ENCODE measurements at places on chromosomes 5 and 9.
A peak's percentile ranks its signal among the peaks of the same experiment; 100 is the strongest.

DNA sequence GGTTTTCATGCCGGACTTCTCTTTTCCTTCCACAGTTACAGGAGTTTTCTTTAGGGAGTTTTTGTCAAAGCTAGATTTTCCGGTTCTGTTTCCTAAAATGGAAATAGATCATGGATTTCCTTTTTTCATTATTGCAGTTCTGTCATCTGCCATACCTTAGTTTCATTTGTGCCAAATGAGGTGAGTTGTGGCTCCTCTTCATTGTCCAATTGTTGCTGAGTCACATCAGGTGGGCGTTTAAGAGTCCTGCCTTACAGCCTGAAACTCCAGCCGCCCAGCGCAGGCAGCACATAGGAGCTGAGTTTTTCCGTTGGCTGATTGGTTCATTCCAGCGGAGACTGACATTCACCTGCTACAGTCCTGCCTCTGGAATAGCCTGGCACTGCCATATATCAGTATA lies 14.1 kb downstream of the SLC25A25 start:
- DNase-seq: no peak

- peak; percentile 3 for DNase-seq
Observed at GRCh38 chr5:80957031-80957761, 3.0 kb upstream of the RASGRF2 start.

- no peak for DNase-seq
Observed at GRCh38 chr9:95344735-95345325, 27.3 kb upstream of the FANCC start.

DNA sequence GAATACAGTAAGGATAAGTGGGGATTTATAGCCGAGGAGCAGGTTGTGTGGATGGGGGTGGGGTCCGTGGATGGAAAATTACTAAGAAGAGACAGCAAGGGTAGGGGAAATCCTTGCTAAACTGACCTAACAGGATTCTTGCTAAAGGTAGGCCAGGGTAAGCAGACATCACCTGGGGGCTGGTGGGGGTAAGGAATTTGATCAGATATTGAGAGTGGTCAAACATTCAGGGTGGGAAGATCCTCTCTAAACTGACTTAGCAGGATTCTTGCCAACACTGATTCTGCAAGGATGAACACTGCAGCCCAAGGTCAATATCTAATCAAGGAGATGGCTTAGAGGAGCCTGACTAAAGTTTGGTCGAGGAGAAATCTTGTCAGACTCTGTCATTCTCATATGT lies 2.7 kb upstream of the PLGRKT start:
- no peak for DNase-seq

DNA sequence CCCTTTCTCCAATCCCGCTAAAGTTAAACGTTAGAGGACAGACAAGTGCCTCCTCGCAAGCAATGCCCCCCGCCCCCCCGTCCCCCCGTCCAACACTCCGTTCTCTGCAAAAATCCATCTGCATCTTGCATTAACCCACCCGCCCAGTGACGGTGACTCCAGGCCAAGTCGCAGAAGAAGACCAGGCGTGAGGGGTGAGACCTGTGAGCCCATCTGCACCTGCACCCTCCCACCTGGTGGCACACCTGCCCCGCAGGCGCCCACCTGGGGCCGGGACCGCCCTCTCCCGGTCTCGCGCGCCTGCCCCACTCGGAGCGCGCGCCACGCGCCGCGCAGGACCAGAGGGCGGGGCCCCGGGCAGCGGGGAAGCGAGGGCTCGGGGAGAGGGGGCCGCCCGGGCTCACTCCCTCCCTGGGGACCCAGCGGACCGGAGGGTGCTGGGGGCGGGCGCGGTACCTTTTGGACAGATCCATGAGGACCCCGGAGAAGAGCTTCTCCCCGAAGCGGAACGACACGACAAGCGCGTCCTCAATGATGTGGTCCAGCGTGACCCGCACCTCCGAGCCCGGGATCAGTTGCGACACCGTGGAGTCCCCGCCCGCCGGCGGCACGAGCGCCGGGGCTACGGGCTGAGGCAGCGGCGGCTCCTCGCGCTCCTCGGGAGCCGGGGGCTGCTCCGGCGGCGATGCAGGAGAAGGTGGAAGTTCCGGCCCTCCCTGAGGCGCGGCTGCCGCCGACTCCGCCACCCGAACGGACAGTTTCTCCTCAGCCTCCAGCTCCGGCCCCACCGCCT lies 705 bp downstream of the PWWP2A start:
- no peak for DNase-seq

DNA sequence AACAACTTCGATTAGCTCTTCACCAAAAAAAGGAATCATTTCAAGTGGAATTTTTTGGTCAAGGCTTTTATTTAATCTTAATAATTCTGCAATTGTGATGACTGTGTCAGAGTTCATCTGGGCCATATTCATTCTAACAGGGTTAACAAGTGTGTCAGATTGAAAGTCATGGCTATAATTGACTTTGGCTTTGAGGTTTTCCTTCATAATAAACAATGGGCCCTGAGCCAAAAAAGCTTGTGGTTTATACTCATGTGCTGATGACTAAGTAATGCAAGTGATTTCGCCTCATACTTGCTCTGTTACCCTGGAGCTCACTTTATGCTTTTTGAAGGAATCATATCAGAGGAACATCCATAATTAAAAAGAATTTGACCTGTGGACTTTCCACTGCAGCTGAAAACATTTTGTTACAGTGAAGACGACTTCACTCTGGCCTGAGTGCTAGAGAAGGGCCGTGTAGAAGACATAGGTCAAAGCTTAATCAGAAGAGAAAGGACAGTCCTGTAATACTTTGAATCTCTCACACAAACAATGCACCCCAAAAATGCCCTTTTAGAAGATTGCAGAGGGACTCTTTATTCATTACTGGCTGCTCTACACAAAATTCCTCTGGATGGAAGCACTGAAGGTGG lies 101.7 kb downstream of the GDNF start:
- no peak for DNase-seq

DNA sequence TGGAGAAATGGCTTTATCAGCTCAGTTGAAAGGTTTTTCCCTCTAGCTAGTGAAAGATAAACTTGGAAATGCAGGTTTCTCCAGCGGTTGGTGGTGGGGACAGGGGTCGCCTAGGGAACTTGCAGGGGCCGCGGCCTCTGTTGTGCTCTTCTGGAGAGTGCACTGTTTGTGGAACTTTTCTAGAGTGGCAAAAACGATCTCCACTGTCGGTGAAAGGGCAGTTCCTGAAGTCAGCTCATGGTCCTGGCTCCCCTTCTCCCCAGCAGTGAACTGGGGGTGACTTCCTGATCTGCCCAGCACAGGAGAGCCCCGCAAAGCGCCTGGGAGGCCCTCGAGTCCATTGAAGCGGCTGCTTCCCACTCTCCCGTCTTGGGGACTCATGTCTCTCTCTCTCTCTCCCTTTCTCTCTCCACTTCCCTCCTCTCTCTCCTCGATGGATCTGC lies 3.2 kb downstream of the IRX1 start:
- no peak for DNase-seq

- DNase-seq: no peak
Observed at GRCh38 chr9:78397454-78397853, 100.5 kb downstream of the PSAT1 start.

GRCh38 chr5:150541895-150542294 lies 34.0 kb downstream of the NDST1 start:
- no peak for DNase-seq

- DNase-seq: no peak
Observed at GRCh38 chr9:130713286-130713960, 19.8 kb downstream of the EXOSC2 start.

GRCh38 chr5:1002836-1003235 lies 5.8 kb upstream of the NKD2 start:
- DNase-seq: no peak

DNA sequence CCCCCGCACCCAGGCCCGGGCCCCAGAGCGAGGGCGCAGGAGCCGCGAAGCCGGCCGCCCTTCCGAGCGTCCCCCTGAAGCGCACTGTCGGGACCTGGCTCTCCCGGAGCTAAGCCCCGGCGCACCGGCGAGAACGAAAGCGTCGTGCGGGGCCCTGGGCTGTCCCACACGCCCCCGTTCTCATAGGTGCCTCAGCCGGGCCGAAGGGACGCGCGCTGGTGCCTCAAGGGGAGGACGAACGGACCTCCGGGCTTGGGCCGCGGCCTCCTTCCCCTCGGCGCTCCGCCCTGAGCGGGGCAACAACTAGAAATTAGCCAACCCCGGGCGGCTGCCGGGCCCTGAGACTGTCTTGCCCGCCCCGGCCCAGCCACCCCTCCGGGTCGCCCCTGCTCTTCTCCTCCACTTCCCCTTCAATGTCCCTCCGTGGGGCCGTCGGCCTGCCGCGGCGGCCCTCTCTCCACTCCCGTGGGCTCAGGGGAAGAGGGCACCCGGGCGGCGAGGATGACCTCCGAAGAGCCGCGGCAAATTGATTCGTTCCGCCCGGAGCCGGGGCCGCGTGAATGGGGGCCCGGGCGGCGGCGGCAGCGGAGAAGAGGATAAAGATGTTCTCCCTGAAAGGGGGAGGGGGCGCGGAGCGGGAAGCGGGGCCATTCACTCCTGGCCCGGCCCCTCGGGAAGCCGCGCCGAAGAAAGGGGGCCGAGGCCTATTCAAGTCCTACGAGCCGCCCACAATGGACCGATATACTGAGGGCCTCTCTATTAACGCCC lies 3.5 kb upstream of the PRDM12 start:
- no peak for DNase-seq

GRCh38 chr5:45437752-45438151 lies 258.4 kb downstream of the HCN1 start:
- no peak for DNase-seq

GRCh38 chr9:82106536-82106935 lies 118.0 kb downstream of the SPATA31D1 start:
- no peak for DNase-seq

GRCh38 chr9:108045851-108046250 lies 556.3 kb upstream of the KLF4 start:
- DNase-seq: no peak

- no peak for DNase-seq
Observed at GRCh38 chr5:110736753-110737152, 2.1 kb upstream of the SLC25A46 start.

- no peak for DNase-seq
Observed at GRCh38 chr9:114096041-114096511, 3.0 kb downstream of the KIF12 start.

DNA sequence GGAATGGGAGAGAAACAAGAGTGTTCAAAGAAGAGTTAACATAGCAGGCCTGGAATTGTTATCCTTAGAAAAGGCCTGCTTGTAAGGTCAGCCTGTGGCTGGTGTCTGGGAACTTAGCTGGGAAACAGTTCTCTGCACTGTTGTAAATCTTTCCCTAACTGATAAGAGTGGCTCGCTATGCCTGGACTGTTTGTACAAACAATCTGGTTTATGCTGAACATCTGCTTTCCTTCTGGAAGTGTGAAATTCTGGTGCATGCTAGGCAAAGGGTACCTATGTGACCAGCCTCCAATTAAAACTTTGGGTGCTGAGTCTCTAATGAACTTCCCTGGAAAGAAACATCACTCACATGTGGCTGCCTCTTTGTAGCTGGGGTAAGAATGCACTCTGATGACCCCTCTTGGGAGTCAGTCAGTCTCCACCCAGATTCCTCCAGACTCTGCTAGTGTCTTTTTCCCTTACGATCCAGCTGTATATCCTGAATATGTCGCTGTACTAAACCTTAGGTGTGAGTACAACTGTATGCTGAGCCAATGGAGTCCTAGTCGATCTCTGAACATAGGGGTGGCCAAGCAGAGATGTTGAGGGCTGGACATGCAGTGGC lies 16.5 kb downstream of the SPARC start:
- no peak for DNase-seq

- DNase-seq: no peak
Observed at GRCh38 chr5:119678351-119679028, 49.1 kb downstream of the FAM170A start.

DNA sequence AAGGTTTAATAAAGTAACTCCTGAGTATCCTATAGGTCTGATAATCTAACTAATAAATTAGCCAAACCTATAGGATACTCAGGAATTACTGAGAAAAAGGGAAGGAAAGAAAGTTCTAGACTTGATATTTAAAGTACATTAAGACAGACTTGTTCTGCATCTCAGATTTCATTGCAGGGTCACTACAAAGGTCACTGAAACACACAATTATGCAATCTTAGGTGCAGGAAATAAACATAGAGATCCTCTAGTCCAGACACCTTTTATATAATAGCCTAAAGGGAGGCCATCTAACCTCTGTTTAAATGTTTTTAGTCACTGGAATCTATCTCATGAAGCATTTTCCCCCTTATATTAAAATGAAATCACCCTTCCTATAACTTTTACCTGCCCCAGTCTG lies 1215.7 kb downstream of the MAT2B start:
- DNase-seq: no peak

GRCh38 chr9:121784731-121785411 lies 133.4 kb downstream of the DAB2IP start:
- no peak for DNase-seq

DNA sequence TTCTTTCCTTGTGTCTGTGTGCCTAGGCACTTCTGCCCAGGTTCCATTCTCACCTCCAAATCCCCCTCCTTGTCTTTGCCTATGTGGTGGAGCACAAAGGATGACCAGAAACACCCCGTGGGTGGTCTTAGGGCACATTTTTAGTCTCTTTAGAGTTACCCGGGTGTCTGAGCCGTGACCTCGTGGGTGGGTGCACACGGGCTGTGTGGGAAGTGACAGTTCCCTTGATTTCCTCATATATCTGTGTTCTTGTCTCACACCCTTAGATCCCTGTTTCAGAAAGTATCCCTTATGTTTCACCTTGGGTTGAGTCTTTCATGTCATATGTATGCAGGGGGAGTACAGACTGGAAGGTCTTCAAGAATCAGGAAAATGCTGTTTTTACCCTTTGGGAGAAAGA lies 13.4 kb upstream of the SMIM32 start:
- DNase-seq: no peak

DNA sequence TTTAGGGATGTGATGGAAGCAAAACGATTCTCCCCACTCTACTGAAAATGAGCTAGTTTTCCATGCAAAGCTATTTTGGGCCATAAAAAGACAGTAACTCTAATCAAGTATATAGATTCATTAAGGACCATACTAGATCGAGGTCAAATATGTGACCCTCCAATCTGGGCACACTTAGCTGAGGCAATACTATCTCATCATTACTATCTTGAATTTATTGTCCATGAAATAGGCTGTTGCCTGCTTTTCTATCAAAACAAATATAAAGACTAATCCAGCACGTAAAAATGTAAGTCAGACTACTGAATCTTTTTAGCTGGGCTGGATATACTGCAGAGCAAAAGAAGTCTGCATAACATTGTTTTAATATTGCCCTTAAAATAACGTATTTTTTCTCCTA lies 943.1 kb downstream of the NR2F1-AS1 start:
- no peak for DNase-seq

Measured in NCI-H187 (cell line).